Activated T-helper 1 cell treated with anti-CD3 and anti-CD28 coated beads, Interleukin-12 subunit alpha, Interleukin-12 subunit beta, Interleukin-2, Interleukin-4 antibody, amounts not matched to agents 30 ng/mL and 10 ng/mL and 1 ng/mL, durations not matched to agents 14 hours and 24 hours and 36 hours (primary cell): ENCODE measurements at places on chromosomes 1 and 21. TPM values are rescaled to one million over a fixed set of nuclear protein-coding genes. Genes with fewer than 3 reads are reported as not detected.

DNA sequence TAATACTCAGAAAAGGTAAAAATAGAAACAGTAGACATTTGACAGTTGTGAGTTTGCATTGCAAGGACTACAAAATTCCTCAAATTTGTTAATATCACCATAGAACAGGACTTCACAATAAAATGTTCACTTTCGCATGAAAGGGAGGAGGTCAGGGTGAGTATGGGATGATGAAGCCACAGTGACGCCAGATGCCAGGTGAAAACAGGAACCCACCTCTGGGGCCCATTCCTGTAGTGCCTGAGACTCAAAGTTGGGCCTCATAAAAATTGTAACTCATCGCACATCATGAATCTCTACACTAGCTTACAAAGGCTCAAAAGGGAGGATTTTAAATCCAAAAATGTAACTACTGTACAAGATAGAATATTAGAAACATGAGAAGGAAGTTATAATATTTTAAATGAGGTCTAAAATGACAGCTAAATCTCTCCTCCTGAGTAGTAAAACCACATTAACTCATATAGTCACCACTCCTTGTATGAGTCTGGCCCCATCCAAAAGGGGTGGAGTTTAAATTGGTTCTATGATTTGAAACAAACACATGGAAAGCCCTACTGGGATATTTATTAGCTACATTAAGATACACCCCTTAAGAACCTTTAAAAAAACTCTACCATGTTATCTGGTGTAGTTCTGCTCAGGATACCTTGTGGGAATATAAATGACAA lies 93.7 kb downstream of the ETS2 start:
- peaks cover 4% of the 10 kb centered on the region for H3K27me3 ChIP-seq
- H3K4me3 ChIP-seq, result no peak overlapping the region
- no peak overlapping the region for H3K27ac ChIP-seq
- no peaks in the 10 kb centered on the region for H3K36me3 ChIP-seq
- no peak for DNase-seq

DNA sequence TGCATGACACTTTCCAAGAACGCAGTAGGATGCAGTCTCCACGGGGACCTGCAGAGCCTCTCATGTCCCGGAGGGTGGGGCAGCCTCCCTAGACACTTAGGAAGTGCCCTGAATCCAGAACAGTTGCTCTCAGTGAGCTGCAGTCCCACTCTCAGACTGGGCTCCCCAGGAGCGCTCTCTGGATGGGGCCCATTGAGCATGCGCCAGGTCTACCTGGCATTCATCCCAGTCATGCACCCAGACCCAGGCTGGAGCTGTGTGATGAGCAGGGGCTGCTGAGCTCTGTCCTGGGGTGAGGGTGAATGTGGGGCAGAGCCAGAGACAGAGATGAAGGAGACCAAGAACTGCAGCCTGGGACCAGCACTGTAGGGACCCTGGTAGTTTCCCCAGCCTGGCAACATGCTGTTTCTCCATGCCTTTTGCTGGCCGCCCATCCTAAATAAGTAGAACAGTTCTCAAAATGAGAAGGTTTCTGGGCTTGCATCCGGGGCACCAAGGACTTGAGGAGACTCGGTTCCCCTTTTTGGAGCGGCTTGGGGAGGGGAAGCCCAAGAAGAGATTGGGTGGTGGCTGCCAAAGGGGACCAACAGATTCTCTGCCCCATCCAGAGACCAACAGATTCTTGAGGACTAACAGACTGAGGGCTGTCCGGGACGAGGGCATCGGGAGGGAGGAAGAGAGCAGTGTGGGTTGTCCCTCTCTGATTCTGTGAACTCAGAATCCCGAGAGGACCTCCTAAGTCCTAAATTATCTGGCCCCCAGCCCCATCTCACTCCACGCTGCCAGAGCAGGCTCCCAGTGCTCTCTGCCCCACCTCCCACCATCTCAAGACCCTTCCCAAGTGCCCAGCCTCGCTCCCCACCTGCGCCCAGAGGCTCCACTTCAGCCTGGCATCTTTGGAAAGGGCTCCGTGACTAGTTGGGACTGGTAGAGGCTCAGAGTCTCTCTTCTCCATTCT lies 1.0 kb upstream of the PGLYRP4 start:
- H3K4me1 ChIP-seq, result peaks cover 18% of the 10 kb centered on the region
- no peak overlapping the region for H3K27ac ChIP-seq
- H3K27me3 ChIP-seq, result peaks cover 27% of the 10 kb centered on the region
- H3K36me3 ChIP-seq, result no peaks in the 10 kb centered on the region
- DNase-seq, result no peak
- H3K4me3 ChIP-seq, result no peak overlapping the region

DNA sequence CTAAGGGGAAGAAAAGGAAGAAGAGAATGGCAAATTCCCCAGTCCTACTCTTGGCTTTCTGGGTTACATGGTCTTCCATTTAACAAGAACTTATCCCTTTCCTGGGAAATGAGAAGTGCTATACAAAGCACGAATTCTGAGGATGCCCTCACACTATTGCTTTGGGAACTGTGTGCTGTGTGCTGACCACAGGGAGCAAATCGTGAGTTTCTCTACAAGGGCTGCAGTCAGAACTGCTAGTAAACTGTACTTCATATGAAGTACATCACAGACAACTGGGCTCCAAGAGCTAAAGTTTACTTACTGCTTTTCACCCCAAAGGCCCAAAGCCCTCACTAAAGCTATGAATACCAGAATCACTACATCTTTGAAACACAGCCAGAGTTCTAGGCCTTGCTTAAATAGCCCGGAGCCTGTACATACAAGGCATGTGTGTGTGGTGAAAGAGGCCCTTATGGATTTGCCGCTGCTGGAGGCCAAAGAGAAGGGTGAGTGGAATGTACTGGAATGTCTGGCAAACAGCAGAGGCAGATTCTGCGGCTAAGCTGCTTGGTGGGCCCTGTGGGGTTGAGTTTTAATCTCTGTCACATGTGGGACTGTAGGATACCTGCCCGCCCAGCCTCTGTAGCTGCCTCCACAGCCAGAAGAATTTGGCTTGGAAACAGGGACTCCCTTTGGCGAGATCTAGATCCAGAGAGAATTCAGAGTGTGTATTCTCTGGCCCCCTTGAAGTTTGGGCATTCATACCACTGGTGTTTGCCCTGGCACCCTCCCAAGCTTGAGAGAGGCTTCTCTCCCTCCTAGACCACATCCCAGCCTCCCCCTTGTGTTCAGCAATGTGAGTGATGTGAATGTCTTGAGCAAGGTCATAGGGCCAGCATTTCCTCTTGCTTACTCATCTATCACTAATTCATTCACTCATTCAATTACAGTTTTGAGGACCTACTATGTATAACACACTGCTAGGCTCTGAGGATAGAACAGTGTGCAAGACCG lies 21.9 kb upstream of the TRIM67 start:
- no peak overlapping the region for H3K4me3 ChIP-seq
- peaks cover 8% of the 10 kb centered on the region for H3K27me3 ChIP-seq
- H3K36me3 ChIP-seq, result no peaks in the 10 kb centered on the region
- H3K27ac ChIP-seq, result no peak overlapping the region

TEKT2 gene
- 0.16 and 0.27 TPM in 2 replicates for total RNA-seq

DNA sequence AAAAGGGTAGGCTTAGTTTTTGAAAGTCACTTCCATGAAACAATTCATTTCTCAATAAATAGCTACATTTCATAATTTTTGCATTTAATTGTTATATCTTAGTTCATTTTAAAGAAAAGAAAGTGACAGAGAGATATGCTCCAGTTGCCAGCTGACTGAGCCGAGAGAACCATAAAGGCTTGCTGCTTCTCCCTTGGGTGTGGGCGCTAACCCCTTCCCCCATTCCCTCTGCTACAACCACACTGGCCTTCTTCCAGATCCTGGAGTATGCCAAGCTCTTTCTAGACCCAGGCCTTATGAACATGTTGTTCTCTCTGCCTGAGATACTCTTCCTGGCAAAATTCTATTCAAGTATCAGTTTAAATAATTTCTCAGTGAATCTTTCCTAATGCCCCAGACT lies 12.3 kb downstream of the SORT1 start:
- H3K27ac ChIP-seq, result no peak overlapping the region
- no peak overlapping the region for H3K4me3 ChIP-seq
- peaks cover 8% of the 10 kb centered on the region for H3K4me1 ChIP-seq
- DNase-seq, result no peak
- peaks cover 2% of the 10 kb centered on the region for H3K27me3 ChIP-seq

- peaks cover 34% of the 10 kb centered on the region for H3K36me3 ChIP-seq
- peaks cover 39% of the 10 kb centered on the region for H3K4me1 ChIP-seq
- DNase-seq, result peak; percentile 66
- peak overlapping the region; percentile 92 for H3K4me3 ChIP-seq
- H3K27me3 ChIP-seq, result peaks cover 2% of the 10 kb centered on the region
- H3K27ac ChIP-seq, result peak overlapping the region; percentile 92
Observed at GRCh38 chr21:43865540-43866259, 677 bp downstream of the AGPAT3 start.

- peaks cover 2% of the 10 kb centered on the region for H3K36me3 ChIP-seq
- no peak overlapping the region for H3K27ac ChIP-seq
- H3K27me3 ChIP-seq, result peaks cover 2% of the 10 kb centered on the region
- no peak for DNase-seq
Observed at GRCh38 chr21:35077975-35078374, 28.9 kb upstream of the RUNX1 start.

DNA sequence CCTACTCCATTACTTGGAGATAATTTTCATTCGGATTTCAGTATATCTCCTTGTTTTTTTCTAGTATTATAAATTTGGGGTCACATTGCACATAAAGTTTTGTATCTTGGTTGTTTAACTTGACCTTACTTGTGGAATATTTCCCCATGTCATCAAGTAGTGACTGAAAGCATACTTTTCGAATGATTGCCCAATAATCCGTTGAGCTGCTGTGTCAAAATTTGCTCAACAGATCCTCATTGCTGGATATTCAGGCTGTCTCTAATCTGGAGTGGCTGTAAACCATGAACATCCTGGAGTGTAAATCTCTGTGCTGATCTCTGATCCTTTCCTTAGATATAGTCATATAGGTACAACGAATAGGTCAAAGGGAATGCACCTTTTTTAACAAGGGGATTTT lies 4.9 kb downstream of the NIPAL3 start:
- peaks cover 54% of the 10 kb centered on the region for H3K4me1 ChIP-seq
- H3K27ac ChIP-seq, result no peak overlapping the region
- no peak overlapping the region for H3K4me3 ChIP-seq
- no peaks in the 10 kb centered on the region for H3K27me3 ChIP-seq
- DNase-seq, result no peak

- no peak overlapping the region for H3K27ac ChIP-seq
- DNase-seq, result no peak
- no peak overlapping the region for H3K4me3 ChIP-seq
- H3K27me3 ChIP-seq, result no peaks in the 10 kb centered on the region
- H3K36me3 ChIP-seq, result no peaks in the 10 kb centered on the region
- H3K4me1 ChIP-seq, result no peaks in the 10 kb centered on the region
Observed at GRCh38 chr1:18884419-18884717, 18.0 kb downstream of the ALDH4A1 start.

GRCh38 chr1:16109571-16109970 lies 36.1 kb upstream of the FAM131C start:
- H3K36me3 ChIP-seq, result no peaks in the 10 kb centered on the region
- H3K4me3 ChIP-seq, result no peak overlapping the region
- no peak for DNase-seq
- H3K27ac ChIP-seq, result no peak overlapping the region
- H3K4me1 ChIP-seq, result no peaks in the 10 kb centered on the region
- peaks cover 11% of the 10 kb centered on the region for H3K27me3 ChIP-seq

CLEC20A gene
- total RNA-seq, result not detected in 2 replicates

DNA sequence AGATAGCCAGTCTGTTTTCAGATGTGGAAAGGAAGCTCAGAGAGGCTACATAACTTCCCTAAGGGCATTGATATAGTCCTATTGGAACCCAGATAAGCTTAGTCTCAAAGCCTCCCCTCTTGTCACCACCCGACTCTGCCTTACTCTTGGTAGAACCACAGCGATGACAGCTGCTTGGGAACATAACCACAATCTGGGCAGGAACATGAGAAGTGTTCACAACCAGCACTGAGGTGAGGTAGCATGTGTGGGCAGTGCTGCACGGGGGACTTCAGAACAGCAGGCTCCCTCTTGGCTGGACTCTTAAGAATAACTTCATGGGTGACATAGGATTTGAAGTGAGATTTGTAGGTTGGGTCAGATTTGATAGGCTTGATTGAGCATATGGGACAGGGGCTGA lies 9.3 kb upstream of the S100A10 start:
- H3K27ac ChIP-seq, result no peak overlapping the region
- H3K4me1 ChIP-seq, result peaks cover 14% of the 10 kb centered on the region
- H3K27me3 ChIP-seq, result peaks cover 46% of the 10 kb centered on the region
- no peak overlapping the region for H3K4me3 ChIP-seq
- no peaks in the 10 kb centered on the region for H3K36me3 ChIP-seq

- no peak overlapping the region for H3K27ac ChIP-seq
- no peak overlapping the region for H3K4me3 ChIP-seq
- no peaks in the 10 kb centered on the region for H3K36me3 ChIP-seq
- no peaks in the 10 kb centered on the region for H3K27me3 ChIP-seq
- DNase-seq, result no peak
- H3K4me1 ChIP-seq, result no peaks in the 10 kb centered on the region
Observed at GRCh38 chr1:83043244-83043643, 955.7 kb downstream of the TTLL7 start.

DNA sequence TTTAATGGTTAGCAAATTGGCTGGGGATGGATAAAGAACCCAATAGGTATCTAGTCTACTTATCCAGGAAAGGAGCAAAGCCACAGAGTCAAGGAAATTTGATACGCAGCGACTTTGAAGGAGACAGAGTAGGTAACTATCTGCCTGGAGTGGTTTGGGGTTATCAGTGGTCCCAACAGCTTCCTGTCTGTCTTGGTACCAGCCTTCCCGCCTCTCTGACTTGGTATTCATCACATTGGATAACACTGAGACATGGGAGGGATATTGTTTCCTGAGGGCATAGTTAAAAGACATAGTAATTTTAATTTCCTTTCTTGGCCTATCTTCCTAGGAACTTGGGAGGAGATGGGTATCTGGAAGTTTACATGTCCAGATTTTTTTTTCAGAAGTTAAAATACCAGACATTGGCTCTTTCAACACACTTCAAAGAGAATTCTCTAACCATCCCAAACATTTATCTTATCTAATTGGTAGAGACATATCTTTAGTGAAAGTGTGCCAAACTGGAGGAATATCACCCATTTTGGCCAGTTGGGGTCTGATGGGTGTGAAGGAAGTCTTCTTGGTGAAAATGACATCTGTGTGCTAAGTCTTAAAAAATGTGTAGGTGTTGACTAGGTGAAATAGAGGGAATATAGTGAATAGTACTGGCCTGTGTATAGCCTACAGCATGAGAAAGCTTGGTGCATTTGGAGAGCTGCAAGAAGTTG lies 65.0 kb downstream of the RGS5 start:
- H3K4me1 ChIP-seq, result no peaks in the 10 kb centered on the region
- no peaks in the 10 kb centered on the region for H3K36me3 ChIP-seq
- H3K27ac ChIP-seq, result no peak overlapping the region
- no peaks in the 10 kb centered on the region for H3K27me3 ChIP-seq
